ENCODE measurements at places on chromosomes 2 and 18.

DNA sequence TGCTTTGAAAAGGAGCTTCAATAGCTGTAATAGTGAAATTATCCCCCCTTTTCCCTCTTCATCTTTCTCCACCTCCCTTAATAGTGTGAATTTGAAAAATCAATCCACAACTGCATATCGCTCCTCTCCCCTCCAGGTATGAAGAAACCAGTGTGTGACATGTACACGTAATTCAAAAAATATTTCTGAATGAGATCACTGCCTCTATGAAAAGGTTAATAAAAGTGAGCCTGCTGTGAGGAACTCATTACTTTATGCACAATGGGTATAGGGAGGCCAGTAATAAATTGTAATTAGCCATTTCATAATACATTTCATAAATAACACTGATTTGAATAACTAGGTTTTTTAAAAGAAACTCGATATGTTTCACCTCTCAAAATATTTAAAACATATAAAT is 209.0 kb upstream of the KYNU start:
- no peak for DNase-seq

- no peak for DNase-seq
These were observed at the start of gene CDH7 for GRCh38 chr18:65750389-65751154. Gene CDH7, plus strand, starts transcription at chr18:65751012. Its CDS starts 11,831 bp downstream, at chr18:65762843.

- no peak for DNase-seq
These were observed 93.8 kb downstream of the MBD2 start for GRCh38 chr18:54130631-54131030.

DNA sequence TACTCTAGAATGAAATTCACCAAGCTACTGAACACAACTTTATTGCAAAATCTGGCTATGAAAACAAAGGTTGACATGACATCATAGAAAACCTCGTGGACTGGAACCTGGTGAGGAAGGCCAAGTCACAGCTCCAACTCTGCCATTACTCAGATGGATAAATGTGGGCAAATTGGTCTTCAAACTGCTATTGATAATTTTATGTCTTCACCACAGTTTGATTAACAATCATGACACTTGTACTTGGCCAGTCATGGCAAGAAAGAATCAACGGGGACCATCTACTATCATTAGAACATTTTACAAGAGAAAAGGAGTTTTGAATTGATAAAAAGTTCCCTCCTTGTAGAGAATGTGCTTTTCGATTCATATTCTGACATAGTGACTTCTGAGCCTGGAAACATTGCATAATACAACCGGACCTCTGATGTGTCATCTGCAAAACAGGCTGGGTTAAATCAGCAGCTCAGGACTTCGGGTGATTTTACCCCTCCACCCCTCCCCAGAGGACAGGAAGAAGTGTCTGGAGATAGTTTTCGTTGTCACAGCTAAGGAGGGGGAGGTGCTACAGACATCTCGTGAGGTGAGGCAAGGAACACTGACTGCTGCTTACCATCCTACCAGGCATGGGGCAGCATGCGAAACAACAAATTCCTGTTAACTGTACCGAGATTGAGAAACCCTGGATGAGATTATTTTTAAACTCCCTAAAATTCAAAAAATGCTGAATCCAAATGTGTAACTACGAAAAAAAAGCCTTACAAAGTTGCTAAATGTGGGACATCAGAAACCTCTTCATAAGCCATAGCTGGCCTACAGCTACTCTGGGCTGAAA is 8.4 kb downstream of the L3MBTL4 start:
- peak; percentile 54 for DNase-seq

DNA sequence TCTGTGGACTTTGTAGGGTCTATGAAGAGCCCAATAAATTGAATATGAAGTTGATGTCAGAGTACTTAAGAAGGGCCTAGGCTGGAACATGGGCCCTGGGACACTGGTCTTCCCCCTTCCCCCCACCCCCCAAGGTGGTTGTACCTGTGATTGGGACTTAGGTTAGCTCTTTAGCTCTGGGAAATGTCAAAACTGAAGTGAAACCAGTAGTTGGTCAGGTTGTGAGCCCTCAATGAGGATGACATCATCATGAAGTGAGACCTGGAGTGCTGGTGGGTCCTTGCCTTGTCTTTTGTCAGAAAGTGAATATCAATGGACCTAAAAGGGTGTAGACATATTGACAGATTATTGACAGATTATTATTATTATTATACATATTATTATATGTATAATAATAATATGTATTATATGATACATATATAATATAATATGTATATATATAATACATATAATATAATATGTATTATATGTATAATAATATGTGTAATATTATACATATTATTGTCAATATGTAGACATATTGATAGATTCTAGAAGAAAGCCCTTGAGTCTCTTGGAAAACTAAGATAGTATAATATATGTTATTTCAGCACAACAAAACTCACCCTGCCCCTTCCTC is 5.4 kb downstream of the MARS2 start:
- no peak for DNase-seq

GRCh38 chr2:147872967-147873366 is 28.1 kb downstream of the ACVR2A start:
- DNase-seq: no peak

DNA sequence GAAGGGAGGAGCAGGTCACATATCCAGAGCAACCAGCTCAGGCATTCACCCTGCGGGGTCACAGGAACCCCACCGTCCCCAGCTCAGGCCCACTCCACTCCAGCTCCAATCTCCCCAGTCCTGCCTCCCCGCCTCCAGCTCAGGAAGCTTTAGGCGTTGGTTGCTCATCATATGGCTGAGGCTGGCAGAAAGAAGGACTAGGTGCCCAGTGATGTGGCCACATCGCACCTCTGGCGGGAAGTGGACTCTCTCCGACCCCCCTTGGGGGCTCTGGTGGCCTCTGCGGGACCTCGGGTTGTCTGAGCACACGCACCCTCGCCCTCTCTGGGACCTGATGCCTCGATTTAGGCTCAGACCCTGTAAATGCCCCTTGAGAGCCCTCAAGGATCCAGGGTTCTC is 187.7 kb downstream of the ZFP36L2 start:
- no peak for DNase-seq

GRCh38 chr2:170530803-170531564 is 184.2 kb upstream of the SP5 start:
- DNase-seq: no peak

GRCh38 chr2:134178138-134178877 is 75.6 kb upstream of the MGAT5 start:
- peak; percentile 24 for DNase-seq

DNA sequence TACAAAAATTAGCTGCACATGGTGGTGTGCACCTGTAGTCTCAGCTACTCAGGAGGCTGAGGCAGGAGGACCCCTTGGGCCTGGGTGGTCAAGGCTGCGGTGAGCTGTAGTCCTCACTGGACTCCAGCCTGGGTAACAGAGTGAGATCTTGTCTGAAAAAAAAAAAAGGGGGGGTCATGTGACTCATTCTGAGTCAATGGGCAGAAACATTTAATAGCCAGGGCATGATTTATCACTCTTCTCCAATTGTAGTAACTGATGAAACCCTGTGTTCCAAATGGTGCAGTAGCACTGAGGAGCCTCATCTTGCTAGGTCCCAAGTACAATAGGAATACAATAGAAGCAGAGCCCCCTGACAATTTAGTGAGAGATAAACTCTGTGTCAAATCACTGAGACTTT is 78.9 kb upstream of the CCDC68 start:
- DNase-seq: no peak

DNA sequence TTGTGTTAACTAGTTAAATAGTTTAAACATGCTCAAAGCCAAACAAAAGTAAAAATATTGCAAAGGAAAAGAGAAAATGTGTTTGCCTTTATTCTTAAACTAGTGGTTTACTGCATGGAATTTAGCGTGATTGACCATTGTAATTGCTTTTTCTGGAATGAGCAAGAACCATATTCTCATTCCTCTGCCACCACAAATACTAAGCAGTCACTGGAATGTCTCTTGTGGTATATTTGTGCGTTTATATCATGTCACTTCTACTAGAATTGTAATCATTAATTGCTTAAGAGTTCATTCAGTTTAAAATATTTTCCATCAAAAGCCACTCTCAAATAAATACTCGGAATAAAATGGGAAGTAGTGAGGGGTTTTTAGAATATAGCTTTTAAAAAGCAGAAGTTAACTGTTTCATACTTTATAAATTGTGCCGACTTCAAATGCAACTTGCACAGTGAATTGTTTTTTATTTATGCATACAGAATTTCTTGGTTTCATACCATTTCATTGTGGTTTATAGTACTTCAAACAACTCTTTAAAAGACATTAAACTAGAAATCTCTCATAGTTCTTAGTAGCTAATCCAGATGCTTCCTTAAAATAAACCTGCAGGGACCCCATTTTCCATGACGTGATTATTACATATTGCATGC is 288.1 kb downstream of the EPHA4 start:
- no peak for DNase-seq

DNA sequence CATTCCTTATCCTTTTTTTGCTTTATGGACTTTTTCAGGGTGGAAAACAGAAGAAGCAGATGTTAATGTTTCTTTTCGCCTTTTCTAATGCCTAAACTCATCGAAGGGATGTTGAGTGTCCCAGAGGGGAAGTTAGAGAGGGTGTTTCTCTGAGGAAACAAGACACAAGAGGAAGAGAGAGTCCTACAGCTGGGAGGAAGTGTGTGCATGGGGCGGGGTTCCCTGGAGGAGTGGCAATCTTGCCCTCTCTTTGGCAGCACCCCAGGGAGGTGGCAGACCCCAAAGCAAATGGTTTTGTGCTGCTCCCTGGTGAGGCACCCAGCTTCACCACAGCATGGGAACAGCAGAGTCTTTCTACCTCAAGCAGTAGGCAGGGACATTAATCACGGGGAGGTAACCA is 377.6 kb downstream of the RND3 start:
- DNase-seq: no peak

GRCh38 chr2:37529830-37530415 is 141.5 kb downstream of the CDC42EP3 start:
- no peak for DNase-seq

GRCh38 chr2:54945391-54946219 is 104.6 kb downstream of the RTN4 start:
- DNase-seq: peak; percentile 78

DNA sequence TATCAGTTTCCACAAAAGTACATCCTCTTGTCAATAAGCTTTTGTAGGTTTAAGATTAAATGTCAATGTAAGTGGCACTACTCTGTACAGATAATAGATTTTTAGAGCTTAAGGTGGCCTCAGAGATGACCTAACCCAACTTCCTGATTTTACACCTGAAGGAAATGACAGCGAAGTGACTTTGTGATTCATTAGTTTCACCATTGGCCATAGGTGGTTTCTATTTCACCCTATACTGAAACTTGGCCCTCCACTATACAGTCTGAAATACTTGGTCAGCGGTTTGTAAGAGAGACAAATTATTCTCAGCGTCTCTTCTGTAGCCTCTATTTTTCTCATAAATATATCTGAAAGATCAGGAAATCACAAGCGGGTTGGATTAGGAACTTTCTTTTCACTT is 330.4 kb upstream of the FAM98A start:
- no peak for DNase-seq

GRCh38 chr2:165582409-165582808 is 112.9 kb downstream of the CSRNP3 start:
- DNase-seq: no peak

GRCh38 chr2:43519643-43520221 is 76.1 kb downstream of the THADA start:
- peak; percentile 95 for DNase-seq

GRCh38 chr18:46356278-46357033 is 252.3 kb downstream of the HAUS1 start:
- DNase-seq: no peak

GRCh38 chr2:101003278-101003775 is 1.2 kb downstream of the RPL31 start:
- DNase-seq: peak; percentile 32

DNA sequence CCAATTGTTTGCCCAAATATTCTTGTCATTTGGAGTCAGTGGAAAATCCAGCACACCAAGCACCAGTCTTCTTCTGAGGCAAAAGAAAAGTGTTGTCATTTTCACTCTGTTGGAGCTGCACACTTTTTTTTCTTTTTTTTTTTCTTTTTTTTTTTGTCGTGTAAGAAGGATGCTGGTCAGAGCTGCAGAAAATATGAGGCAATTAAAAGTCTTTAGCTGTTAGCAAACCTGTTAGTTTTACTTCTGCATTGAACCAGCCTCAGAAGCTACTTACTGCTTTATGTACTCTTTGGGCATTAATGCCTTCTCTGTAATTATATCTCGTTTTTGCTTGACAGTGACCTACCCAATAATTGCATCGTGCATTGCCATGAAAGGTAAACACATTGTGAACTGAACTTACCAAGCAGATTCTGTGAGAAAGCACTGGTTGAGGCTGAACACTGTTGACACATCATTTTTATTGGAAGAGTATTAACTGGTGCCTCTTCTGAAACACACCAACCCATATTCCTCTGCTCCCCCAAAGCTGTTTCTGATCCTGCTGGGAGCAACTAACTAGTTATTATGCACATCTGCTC is 165.4 kb downstream of the CAPN13 start:
- DNase-seq: no peak

GRCh38 chr18:23950644-23951043 is 63.9 kb upstream of the TTC39C start:
- DNase-seq: no peak

- DNase-seq: no peak
These were observed 633 bp downstream of the NABP1 start for GRCh38 chr2:191678437-191679100.

DNA sequence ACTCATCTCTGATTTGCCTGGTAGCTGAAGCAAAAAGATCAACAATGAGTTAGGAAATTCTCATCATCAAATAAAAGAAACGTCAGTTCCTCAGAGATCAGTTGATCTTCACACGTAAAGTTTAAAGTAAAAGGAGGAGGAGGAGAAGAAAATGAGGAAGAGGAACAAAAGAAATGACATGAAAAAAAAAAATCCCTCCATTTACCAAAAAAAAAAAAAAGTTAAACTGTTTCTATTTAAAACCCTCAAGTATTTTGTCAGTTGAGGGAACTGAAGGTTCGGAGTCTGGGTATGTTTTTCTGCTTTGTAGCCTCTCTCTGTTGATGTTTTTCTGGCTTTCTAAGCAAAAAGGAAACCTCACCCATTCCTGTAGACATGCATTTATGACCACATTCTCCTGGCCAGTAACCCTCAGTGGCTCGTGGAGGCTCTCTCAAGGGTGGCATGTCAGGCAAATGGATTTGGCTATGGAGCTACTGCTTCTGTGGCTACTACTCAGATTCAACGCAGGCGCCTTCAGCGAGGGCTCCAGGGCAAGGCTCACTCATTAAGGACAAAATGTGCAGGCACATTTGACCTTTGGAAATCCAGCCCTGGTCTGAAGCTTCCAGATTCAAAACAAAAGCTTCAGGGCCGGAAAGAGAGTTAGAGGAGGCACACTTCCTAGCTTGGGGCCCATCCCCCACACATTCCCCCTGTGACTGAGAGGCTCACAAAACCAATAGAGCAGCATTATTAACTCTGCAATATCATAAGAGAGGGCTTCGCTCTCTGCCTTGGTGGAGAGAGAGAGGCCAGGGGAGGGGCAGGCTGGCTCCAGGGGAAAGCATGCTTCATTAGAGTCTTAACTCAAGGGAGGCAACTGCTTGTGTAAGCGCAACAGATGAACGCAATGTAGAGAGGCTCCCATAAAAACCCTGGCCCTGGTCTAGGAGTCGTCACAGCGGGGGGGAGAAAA is 22.3 kb downstream of the KLF7 start:
- DNase-seq: peak; percentile 83

Measured in choroid plexus epithelial cell (primary cell).